Effector memory CD4-positive, alpha-beta T cell (primary cell): ENCODE measurements at places on chromosomes 12 and 14.

DNA sequence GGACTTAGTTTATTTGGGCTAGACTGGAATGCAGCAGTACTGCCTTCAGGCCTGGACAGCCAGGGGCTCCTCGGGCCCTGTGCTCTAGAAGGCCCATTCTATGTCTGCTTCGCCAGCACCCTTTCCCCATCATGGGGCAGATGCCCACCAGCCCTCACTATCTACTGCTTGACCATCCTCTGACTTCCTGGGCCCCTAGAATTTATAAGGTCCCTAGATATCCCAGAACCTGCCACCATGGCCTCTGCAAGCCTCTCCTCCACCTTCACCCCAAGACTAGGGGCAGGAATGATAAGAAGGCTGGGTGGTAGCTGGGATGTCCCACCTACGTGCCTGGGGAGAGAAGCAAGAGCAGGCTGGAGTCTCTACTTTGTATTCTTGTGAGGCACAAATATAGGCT is 58.8 kb upstream of the STRN3 start:
- no peak overlapping the region for H3K4me3 ChIP-seq
- H3K27me3 ChIP-seq, result no peaks in the 10 kb centered on the region
- H3K4me1 ChIP-seq, result no peaks in the 10 kb centered on the region

GRCh38 chr12:51341251-51342007 is 5.0 kb downstream of the CELA1 start:
- no peaks in the 10 kb centered on the region for H3K27me3 ChIP-seq
- no peaks in the 10 kb centered on the region for H3K36me3 ChIP-seq
- H3K4me3 ChIP-seq, result peak overlapping the region; percentile 11
- H3K27ac ChIP-seq, result no peak overlapping the region
- peak; percentile 47 for DNase-seq
- peaks cover 5% of the 10 kb centered on the region for H3K4me1 ChIP-seq

DNA sequence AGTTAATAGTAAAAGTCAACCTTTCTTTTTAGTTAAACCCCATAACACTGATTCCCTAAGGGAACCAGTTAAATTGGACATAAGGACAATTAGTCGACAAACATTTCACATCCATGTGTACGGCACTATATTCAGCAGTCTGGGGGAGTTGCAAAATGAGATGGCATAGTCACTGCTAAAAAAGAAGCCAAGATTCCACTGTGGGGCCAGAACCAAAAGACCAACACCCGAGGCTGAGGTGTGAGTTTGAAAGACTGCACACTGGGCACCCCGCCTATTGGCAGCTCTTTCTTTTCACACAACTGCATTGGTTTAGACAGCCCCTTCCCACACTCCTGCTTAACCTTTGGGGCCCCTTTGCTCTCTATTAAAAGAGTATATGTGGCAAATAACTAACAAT is 16.7 kb downstream of the SETD3 start:
- DNase-seq, result no peak
- H3K27me3 ChIP-seq, result no peaks in the 10 kb centered on the region
- no peak overlapping the region for H3K27ac ChIP-seq
- no peaks in the 10 kb centered on the region for H3K4me1 ChIP-seq
- H3K36me3 ChIP-seq, result peaks cover 57% of the 10 kb centered on the region
- H3K4me3 ChIP-seq, result no peak overlapping the region

DNA sequence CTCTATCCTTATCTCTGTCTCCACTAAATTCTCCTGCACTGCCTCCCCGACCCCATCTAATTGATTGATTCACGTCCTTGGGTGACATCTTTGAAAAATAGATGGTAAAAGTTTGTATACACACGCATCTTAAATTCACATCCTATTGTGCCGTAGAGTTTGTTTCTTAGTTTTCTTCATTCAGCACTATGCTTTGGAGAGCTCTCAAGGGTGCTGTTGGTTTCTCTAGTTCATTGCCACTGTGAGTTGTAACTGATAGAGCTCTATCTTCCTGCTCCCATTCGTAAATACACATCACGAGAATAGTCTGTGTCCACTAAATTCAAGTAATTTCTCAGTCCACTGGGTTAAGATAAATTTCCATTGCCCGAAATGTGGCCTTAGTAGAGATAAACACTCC is 1537.4 kb downstream of the AACS start:
- DNase-seq, result no peak
- no peak overlapping the region for H3K4me3 ChIP-seq
- no peaks in the 10 kb centered on the region for H3K36me3 ChIP-seq
- H3K27me3 ChIP-seq, result no peaks in the 10 kb centered on the region

DNA sequence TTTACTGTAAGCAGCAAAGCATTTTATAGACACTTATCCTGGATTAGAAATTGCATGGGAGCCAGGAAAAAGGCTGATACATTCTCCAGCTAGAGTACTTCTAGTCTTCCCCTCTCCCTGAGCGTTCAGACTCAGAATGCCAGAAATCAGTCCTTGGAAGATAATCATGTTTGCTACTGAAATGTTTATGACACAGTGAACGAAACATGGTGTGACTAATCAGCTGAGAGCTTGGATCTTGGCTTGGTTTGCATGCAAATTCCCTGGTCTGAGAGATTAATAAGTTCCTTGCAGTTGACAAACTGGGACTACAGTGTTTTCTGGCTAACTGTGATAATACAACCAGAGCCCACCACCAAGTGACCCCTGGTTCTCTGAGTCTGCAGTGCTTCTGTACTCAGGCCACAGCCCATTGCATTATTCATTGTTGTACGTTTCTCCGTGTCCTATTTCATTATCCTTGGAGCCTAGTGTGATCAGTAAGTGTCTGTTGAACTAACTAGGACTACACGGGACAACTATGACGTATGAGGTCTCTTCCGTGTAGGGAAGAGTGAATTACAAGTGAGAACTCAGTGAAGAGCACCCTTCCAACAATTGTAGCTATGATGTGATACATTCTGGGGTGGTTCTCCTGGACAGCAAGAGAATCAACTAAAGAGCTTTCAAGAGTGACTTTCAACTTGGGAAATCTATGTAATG is 34.6 kb upstream of the EVL start:
- H3K27ac ChIP-seq, result no peak overlapping the region
- H3K36me3 ChIP-seq, result no peaks in the 10 kb centered on the region
- no peak for DNase-seq
- no peaks in the 10 kb centered on the region for H3K27me3 ChIP-seq
- no peak overlapping the region for H3K4me3 ChIP-seq
- no peaks in the 10 kb centered on the region for H3K4me1 ChIP-seq
